SHP77 treated with DMSO at 0.1 percent for 48 hours (cell line): ENCODE measurements at places on chromosomes 12 and 14.

GRCh38 chr14:33949411-33949893 lies 1.4 kb downstream of the EGLN3 start:
- no peak for DNase-seq

DNA sequence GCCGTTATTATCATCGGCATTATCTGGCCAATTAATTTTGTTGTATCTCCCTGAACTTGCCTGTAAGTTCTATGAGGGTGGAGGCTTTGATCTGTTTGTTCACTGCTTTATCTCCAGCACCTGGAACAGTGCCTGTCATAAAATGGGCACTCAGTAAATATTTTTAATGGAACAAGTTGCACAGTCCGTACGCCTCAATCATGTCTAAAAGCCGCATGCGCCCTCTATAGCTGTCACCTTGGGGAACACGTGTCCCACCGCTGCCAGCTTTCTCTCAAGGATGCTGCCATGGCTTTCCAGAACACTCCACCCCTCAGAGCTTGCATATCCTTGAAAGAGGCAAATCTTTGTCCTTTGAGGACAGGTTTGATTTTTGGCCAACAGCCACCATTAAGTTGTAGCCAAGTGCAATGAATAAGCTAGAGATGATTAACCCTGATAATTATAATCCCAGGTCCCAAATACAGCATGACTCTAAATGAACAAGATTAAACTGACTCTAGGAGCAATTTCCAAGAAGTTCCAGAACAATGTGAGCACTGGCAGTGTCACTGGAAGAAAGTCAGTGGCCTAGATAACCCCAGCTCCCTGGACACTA lies 55.1 kb downstream of the ERH start:
- DNase-seq, result no peak

DNA sequence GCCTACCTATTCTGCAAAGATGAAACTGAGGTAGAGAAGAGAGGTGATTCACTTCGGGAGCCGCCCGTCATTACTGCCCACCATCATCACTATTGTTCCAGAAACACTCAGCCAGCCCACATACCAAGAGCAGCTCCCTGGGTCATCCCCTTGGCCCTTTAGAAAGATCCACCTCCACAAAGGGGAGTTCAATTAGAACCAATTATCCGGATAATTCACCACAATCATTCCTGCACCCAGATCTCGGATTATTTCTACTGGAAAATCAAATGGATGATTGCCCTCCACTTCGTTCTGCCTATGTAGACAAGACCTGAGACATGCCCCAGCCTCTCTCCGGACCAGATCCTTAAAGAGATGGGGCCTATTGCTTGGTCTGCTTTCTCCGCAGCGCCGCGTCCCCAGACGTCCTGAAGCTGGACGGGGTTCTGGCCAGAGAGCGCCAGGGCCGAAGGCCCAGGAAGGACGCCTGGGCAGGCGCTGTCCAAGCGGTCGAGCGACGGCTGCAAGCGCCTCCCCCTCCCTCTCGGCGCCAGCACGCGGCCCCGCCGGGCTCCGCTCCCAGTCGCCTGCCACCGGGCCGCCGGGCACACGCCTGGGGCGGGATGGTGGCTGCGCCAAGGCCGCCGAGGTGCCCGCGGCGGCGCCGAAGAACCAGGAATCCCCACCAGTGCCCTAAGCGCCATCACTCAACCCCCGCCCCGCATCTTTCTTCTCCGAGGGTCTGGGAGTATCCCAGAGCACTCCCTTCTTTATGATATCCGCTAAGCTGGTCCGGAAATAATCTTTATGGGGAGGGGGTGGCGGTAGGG lies 1.3 kb upstream of the ASCL1 start:
- peak; percentile 23 for DNase-seq

DNA sequence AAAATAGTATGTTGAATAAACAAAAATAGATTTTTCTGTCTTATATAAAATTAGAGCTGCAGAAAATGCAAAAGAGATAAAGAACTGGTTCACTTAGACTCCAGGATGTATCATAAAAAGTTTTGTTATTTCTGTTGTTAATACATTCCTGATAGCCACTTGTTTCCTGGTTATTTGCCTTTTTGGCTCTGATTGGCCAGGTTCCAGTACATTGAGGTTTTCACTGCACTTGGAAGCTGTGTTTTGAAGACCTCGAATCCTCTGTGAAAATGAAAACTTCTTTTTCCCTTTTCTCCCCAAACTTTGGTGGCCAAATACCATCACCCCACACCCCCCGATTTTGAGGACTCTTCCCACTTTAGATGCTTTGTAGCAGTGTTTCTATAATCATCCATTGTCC lies 525.3 kb downstream of the MED13L start:
- DNase-seq, result no peak

- no peak for DNase-seq
Observed at GRCh38 chr12:77485961-77486854, 344.5 kb upstream of the NAV3 start.

DNA sequence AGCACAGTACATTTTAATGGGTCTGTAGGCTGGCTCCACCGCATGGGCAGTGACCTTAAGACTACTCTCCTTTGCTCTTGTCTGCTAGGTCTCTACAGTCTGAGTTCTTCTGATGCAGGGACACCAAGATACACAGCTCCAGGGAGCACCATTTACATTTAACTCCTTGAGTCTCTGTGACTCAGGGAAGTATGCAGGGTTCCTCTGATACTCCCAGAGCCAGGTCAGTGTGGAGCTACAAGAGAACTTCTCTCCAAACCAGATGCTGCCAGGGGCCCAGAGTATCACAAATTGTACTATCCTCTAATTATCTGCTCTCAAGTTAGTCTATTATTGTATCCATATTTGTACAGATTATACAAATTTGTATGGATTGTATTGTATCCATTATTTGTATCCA lies 15.2 kb downstream of the ZFP36L1 start:
- no peak for DNase-seq

GRCh38 chr14:79464468-79464867 lies 746.8 kb downstream of the DIO2 start:
- no peak for DNase-seq

DNA sequence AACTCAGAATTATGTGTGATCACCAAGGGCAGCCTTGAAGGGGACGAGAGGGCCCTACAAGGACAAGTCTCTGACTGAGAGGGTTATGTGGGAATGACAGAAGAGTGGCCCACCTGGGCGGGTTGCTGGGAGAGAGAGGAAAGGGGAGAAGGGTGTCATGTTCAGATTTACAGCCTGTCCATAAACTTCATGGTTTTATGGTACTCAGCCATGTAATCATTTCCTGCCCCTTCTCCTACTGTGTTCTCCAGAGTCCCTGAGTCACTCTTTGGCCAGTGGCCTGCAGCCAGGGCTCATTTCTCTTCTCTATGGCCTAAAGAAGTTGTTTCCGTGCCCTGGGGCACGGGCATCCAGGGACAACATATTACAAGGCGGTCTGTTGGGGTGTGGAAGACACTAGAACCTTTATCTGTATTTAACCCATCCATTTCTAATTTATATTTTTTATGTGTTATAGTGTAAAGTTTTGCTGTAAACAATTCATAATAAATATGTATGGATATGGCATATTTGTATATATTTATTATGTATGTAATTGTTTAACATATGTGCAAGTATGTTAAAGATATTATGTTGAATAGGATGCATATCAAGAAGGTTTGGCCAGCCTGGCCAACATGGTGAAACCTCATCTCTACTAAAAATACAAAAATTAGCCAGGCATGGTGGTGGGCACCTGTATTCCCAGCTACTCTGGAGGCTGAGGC lies 26.9 kb downstream of the DDX47 start:
- no peak for DNase-seq

- DNase-seq, result peak; percentile 26
Observed at GRCh38 chr12:95918194-95918993, 24.0 kb downstream of the CCDC38 start.

DNA sequence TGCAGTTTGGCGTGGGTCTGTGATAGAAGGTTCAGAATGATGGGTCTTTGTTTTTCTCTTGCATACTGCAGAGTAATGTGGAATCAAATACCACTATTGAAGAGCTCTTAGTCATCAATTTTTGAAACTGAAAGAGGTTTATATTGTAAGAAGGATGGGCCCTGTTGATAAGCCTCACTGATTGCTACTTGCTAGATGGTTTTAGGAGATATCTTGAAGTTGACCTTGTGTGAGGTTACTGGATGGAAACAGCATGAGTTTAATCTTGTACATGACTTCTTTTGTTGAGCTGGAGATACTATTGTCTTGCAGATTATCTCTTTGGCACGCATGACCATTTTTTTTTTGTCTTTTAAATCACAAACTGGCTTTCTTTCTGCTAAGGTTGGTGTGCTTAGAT lies 13.8 kb downstream of the BICD1 start:
- no peak for DNase-seq

DNA sequence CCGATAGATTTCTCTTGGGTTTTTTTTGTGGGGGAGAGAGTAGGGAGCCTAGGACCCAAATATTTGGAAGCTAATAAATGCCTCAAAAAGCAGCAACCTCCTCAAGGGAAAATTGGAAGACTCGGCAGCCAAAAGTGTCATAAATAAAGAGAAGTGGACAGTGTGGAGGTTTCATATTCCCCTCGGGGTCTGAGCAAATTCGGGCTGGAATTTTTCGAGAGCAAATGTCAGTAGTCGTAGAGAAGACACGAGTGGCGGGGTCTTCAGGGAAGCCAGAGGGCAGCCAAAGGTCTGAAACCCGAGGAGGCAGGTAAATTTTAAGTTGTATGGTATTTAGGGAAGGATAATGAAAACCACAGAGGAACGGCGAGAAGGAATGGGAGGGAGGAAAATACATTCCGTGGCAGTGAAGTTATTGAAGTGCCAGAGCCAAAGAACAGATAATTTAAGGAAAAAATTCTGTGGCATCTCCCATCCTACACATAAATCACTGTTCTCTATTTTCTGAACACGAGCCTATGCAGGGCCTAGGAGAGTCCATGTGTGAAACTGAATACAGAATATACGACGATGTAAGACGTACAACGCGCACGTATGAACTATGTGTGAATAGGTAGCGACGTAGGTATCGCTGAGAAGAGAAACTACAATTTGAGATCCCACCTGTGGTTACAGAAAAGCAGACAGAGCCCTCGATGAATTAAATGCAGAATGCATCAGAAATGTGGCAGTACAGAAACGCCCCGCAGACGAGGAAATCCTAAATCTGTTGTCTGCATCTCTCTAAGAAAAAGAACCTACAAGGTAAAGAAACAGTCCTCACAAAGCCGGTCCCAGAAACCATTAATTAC lies 12.9 kb downstream of the BCL11B start:
- DNase-seq, result no peak

GRCh38 chr12:102063069-102063468 lies 1.3 kb upstream of the WASHC3 start:
- DNase-seq, result no peak

DNA sequence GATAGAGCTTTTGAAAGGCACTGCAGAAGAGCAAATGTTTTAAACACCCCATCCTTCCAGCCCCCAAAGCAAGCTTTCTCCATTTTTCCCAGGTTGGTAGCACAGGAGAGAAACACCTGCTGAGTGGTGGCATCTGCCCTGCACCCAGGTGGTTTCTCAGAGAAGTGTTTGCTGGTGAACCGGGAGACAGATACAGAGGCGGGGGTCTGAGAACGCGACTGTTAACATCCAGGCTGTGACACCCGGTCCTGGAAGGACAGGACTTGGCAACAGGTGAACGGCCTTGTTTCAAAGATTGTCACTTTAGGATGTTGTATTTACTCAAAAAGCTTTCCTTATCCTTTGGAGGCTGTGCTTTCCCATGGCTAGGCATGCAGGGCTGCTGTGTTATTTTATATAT lies 18.5 kb downstream of the MMAB start:
- no peak for DNase-seq

DNA sequence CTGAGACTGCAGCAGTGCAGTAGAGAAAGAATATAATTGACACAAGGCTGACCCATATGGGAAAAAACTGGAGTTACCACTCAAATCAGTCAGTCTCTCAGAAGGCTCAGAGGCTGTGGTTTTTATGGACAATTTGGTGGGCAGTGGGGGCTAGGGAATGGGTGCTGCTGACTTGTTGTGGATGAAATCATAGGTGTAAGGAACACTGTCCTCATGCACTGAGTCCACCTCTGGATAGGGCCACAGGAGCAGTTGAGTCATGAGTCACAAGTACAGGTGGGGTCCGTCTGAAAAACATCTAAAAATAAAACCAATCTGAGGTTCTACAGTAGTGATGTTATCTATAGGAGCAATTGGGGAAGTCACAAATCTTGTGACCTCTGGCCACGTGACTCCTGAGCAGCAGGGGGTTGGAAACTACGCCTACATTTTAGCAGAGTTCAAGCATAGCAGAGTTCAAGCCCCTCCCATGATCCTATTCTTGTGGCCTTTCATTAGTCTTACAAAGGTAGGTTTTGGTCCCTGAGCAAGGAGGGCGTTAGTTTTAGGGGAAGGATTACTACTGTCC lies 18.1 kb upstream of the SGPP1 start:
- DNase-seq, result no peak

GRCh38 chr12:125129179-125129571 lies 63.9 kb downstream of the AACS start:
- DNase-seq, result no peak
